ENCODE measurements at places on chromosomes 2 and 18.

- DNase-seq, result no peak
These were observed 105.9 kb upstream of the CREB1 start for GRCh38 chr2:207423886-207424285.

GRCh38 chr18:33826151-33826550 is 248.1 kb downstream of the ASXL3 start:
- no peak for DNase-seq

DNA sequence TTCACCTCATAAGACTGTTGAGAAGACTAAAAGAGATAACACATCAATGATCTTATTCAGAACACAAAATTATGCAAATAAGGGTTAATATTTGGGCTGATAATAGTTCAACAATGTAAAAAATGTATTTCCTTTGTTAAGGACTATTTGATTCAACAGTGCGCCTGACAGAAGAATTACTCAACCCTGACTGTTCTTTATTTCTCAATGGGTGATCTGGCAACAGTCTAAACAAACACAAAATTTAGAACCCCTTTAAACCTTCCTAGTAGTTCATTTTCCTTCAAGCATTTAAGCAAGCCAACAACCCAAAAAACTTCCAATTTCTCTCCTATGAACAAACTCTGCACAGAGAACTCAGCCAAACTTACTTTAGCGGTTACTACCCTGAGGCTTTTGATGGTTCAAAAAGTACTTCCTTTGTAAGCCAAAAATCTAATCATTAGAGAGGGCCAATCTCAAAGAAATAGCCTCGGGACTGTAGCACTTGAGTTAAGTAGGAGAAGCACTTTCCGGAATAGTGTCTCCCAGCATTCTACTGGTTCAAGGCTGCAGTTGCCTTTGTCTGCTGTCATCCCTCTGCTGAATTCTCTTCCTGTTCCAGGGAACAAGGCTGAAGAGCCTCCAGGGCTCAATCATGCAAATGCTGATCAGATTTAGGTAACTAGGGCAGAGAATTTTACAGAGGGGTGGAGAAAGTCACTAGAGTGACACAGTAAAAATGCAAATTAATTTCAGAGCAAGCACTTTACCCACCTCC is 40.9 kb upstream of the MAPK4 start:
- DNase-seq, result no peak

- no peak for DNase-seq
These were observed 62.8 kb downstream of the AGFG1 start for GRCh38 chr2:227534714-227535113.

DNA sequence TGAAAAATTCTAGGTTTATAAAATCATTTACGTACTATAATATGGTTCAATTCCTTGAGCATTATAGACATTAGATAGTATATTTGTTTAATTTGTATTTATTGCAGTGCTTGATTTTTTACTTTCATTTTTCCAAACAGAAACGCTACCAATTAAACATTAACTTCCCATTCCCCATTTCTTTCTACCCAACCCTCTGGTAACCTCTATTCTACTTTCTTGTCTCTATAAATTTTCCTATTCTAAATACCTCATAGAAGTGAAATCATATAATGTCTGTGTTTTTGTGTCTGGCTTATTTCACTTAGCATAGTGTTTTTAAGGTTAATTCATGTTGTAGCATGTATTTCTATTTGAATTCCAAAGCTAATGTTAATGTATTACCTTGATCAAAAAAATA is 11.6 kb upstream of the SLC39A10 start:
- no peak for DNase-seq

GRCh38 chr18:8367217-8367988 is 241.8 kb upstream of the RAB12 start:
- DNase-seq, result no peak

Data from stimulated activated CD4-positive, alpha-beta T cell treated with anti-CD3 and anti-CD28 coated beads, Interleukin-1b, Interleukin-23, amount 100 ng/mL, for 1 hour (primary cell).